ENCODE measurements at places on chromosomes 6 and 20.

- DNase-seq: no peak
These were observed 71.4 kb downstream of the VTA1 start for GRCh38 chr6:142218446-142218845.

GRCh38 chr6:136037242-136037875, 185.9 kb downstream of the PDE7B start:
- peak; percentile 78 for DNase-seq

GRCh38 chr6:235763-236360, 56.4 kb upstream of the DUSP22 start:
- no peak for DNase-seq

DNA sequence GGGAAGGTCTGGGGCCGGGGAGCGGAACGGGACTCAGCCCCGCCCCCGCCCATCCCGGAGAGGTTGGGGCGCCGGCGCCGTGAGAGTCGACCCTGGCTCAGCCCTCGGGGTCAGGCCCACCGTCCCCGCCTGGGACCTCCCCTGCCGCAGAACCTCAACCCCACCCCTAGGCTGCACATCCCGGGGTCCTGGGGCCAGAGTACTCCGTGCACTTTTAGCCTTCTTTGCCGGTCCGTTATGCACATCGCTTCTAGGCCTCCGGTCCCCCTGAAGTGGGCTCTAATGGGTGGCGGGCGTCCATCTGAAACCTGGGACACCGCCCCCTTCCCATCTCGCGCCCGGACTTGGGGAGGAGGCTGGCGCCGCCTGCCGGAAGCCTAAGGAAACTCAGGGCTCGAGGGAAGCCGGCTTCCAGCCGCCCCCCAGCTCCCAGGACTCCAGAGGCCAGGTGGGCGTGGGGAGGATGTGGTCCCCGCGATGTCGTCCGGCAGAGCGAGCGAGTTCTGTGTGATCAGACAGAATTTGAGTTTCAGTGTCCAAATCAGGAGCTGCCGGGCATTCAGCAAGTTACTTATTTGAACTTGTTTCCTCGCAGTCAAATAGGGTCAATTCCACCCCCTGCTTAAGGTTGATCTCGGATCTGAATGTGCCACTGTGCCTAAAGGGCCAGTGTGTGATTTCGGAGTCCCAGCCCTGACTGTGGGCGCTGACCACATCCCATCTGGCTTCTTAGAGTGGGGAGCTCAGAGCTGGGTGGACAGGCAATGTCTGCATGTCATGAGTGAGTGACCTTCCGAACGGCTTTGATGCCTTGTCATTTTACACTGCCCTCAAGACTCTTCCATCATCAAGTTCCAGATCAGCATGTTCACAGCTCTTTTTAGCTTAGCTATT, 47.6 kb downstream of the CPXM1 start:
- DNase-seq: no peak

Data from bronchial epithelial cell (primary cell).